RWPE2 (cell line): ENCODE measurements at places on chromosomes 5 and 9.

DNA sequence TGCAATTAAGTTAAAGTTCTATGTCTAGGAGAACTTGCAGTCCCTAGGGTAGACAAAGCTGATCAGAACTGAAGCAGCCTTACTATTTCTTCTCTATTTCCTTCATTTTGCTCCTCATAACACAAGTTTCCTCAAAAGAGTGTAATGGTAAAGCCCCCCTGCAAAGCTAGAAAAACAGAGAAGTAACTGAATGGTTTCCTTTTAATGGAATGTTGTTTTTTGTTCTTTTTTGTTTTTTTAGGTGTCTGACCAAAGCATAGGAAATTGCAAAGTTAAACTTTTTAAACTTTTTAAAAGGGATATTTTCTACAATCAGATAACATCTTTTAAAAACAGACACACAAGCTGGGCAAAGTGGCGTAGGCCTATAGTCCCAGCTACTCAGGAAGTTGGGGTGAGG is 145.7 kb downstream of the TLE1 start:
- H3K4me1 ChIP-seq = no peaks in the 10 kb centered on the region
- H3K36me3 ChIP-seq = no peaks in the 10 kb centered on the region
- no peak overlapping the region for H3K4me3 ChIP-seq
- DNase-seq = no peak

DNA sequence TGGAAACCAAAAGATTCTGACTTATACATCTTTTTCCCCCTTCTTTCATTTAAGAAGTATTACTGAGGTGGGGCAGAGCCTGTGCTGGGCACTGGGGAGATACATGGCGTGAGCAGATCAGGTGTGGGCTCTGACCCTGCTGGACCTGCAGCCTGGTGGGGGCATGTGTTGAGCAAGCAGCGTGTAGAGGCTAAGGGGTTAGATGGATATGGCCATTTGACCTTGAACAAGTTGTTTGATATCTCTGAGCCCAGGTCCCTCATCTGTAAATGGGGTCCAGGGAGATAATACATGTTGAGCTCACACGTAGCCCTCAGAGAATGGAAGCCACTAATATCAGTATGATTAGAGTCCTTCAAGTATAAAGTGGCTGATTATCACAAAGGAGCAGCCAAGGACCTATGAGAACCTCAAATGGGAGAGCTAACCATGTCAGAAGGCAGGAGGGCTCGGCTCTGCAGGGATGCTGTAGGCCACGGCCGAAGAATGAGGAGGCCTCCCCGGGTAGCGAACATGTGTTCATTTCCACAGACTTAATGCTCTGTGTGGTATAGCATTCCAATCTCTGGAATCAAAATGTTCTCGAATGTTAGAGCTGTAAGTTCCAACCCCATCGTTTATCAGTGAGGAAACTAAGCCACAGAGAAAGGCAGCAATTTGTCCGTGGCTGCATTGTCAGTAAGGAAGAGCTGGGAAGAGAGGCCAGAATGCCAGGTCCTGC is 15.4 kb upstream of the ANGPTL2 start:
- no peak overlapping the region for H3K4me3 ChIP-seq
- H3K4me1 ChIP-seq = no peaks in the 10 kb centered on the region
- H3K36me3 ChIP-seq = no peaks in the 10 kb centered on the region
- H3K27me3 ChIP-seq = no peaks in the 10 kb centered on the region
- H3K27ac ChIP-seq = no peak overlapping the region

- H3K36me3 ChIP-seq = no peaks in the 10 kb centered on the region
- H3K4me1 ChIP-seq = no peaks in the 10 kb centered on the region
- no peak overlapping the region for H3K27ac ChIP-seq
- H3K27me3 ChIP-seq = no peaks in the 10 kb centered on the region
- no peak overlapping the region for H3K4me3 ChIP-seq
Observed at GRCh38 chr9:68844157-68844556, 139.1 kb downstream of the PIP5K1B start.

- H3K27me3 ChIP-seq = no peaks in the 10 kb centered on the region
- DNase-seq = peak; percentile 83
- peaks cover 15% of the 10 kb centered on the region for H3K4me1 ChIP-seq
- no peaks in the 10 kb centered on the region for H3K36me3 ChIP-seq
- H3K4me3 ChIP-seq = no peak overlapping the region
Observed at GRCh38 chr5:173781816-173782670, 106.1 kb upstream of the CPEB4 start.
